Fibroblast of the aortic adventitia (primary cell): ENCODE measurements at places on chromosomes 11 and 22. TPM values are rescaled to one million over a fixed set of nuclear protein-coding genes. Genes with fewer than 3 reads are reported as not detected.

C11orf21 gene
- not detected in 2 replicates for total RNA-seq

EFCAB6 gene
- total RNA-seq: 2.5 and 2.7 TPM in 2 replicates

ARHGAP8 gene
- 0.41 TPM in 1 of 2 replicates, not detected in the other for total RNA-seq

APLNR gene
- not detected in 2 replicates for total RNA-seq
